ENCODE measurements at places on chromosomes 1 and 21.

GRCh38 chr1:43293896-43294760 lies 6.7 kb upstream of the TIE1 start:
- no peak for DNase-seq

DNA sequence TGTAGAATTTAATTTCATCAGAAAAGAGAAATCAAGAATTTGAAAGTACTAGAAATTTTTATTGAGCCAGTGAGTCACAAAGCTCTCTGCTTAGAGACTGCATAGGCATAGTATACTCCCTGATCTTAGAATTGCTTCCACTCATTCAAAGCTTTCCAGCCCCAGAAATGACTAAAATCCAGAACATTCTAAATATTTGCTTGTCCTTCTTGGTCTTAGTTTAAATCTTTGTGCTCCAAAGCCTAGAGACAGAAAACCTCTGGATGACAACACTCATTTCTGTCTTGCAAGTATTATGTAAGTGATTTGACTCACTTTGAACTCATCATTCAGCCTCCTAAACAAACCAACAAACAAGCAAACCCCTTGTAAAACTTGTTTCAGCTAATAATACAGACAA lies 74.2 kb downstream of the PTPRC start:
- no peak for DNase-seq

DNA sequence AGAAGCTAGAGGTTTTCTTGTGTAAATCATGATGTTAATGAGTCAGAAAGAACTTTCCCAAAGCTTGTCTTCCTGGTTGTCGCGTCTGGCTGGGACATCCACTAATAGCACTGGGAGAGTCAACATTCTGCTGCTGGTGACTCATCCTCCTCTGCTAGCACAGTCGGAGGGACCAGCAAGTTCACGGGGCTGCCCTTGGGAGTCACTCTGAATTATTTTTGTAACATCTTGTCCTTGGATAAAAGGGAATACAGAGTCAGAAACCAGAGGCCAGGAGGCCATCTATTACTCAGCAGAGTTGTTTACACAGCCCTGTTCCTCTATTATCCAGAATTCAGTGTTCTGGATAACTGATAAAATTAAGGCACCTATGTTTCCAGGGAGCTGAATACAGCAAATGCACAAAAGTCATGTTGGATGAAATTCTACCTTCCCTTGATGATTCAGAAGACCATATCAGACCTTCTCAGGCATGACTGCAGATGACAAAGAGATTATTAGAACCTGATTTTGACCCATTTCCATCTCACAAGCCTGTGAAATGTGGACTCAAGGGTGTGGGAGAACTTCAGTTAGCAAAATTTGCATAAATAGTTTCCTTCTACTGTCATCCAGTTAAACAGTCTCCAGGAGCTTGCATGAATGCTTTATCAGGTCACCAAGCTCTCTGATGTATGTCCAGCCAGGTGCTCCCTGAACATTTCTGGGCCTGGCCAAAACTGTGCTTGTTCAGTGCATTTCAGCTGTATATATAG lies 68.1 kb downstream of the JAK1 start:
- no peak for DNase-seq

- DNase-seq = no peak
Measured at GRCh38 chr1:17094664-17095063, 24.6 kb downstream of the PADI2 start.

GRCh38 chr1:42960122-42960390 lies 1.4 kb upstream of the SLC2A1 start:
- DNase-seq = no peak

DNA sequence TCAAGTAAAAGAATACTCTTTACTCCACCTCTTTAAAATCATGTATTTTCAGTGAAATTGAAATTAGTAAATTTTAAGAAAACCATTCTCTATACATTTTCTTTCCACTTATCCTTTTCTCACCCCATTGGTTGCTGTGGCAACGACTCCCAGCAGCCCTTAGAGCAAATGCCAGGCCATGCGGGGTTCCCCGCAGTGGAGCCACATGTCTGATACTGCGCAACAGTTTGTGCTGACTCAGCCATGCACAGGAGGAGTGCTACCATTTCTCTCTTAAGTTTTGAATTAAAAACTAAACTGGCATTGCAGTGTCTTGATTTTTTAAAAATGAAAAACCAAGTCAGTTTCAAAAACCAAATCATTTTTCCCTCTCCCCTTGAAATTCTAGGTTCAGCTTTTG lies 214.1 kb upstream of the L1TD1 start:
- no peak for DNase-seq

DNA sequence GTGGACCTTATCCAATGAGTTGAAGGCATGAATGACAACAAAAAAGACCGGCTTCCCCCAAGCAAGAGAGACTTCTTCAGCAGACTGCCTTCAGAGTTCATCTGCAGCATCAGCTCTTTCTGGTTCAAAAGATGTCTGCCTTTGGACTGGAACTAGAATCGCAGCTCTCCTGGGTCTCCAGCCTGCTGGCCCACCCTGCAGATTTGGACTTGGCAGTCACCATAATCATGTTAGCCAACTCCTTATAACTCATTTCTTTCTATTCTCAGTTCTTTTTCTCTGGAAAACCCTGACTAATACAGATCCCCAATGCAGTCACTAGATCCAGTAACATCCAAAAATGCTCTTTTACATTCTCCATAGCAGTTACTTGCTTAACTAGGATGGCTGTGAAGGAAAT lies 89.2 kb upstream of the MARK1 start:
- DNase-seq = no peak

GRCh38 chr1:210057593-210057992 lies 119.6 kb downstream of the SYT14 start:
- no peak for DNase-seq

GRCh38 chr1:20763417-20763816 lies 23.7 kb downstream of the HP1BP3 start:
- DNase-seq = no peak

- DNase-seq = no peak
Measured at GRCh38 chr1:68528243-68528642, 31.4 kb upstream of the DEPDC1 start.

DNA sequence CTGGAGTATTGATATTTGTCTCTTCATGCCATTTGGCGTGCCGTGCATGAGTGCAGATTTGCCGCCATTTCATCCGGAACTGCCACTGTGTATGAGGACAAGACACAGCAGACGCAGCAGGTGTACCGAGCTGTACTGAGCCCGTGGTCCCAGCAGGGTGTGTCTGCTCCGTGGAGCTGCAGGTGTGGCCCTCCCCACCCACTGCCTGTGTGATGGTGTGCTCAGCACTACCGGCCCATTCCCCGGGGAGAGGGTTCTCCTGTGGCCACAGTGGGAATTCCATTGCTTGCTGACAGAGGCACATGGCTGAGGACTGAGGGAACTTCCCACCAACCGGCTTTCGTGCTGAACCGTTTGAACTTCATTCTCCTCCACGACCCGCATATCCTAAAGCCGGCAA lies 34.3 kb upstream of the COL6A1 start:
- no peak for DNase-seq

DNA sequence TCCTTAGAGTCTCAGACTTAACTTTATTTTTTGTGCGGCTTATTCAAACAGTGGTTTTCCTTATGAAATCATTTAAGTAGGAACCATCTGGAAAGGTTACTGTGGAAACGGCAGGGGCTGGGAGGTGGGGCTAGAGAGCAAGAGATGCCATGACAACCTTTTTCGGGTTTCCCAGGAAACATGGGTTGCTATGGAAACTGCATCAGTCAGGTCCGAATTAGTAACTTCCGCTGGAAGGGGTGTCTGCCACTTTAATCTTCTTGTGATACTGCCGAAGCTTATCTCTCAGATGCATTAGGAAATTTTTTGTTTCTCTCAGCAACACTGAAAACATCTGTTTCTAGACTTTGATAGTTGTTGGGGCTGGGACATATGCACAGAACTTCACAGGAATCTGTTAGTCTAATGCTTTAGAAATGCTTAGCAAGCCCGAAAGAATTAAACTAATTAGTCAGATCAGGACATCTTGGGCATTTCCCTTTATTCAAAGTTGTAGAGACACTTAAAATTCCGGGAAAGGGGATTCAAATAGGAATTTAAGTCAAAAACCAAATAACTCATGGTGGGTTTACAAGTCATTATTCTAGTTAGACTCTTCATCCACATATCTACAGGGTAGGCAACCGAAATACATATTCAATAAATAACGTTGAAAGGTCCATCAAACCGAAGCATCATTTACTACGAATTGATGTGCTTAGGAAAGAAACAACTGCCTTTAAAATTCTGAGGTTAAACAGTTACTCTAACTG lies 2.6 kb downstream of the KCNA3 start:
- peak; percentile 64 for DNase-seq

GRCh38 chr1:166978821-166979220 lies 3.5 kb upstream of the ILDR2 start:
- no peak for DNase-seq

DNA sequence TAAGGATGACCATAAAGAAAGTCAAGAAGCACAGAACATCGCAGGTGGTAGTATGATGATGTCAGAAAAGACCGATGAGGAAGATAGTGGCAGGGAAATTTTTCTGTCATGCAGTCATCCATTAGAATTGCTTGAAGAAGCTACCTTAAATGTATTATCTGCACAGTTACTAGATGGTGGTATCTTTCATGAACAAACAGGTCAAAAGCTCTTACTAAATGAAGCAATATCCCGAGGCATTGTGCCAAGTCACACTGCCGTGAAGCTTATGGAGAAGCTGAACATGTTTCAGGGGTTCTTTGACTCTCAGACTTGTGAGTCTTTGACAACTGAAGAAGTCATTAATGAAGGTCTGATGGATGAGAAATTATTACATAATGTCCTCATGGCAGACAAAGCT lies 128.8 kb downstream of the MACF1 start:
- DNase-seq = no peak

DNA sequence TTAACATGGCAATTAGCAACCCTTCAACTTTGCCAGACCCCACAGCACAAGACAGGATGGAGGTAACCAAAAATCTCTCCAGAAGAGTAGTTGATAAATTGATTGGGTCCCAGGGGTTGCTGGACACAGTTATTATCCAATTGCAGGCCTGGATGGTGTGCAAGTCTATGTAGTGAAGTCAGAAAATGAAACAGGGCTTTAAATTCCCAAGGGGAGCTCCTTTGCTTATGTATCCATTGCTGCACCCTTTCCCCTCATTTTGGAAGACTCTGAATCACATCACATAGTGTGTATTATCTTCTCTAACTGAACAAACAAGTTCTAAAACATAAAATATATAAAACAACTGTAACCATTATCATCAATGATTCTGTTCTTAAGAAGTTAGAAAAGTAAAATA lies 550.2 kb downstream of the LMO4 start:
- no peak for DNase-seq

GRCh38 chr1:237124856-237125462 lies 83.0 kb downstream of the RYR2 start:
- DNase-seq = no peak

DNA sequence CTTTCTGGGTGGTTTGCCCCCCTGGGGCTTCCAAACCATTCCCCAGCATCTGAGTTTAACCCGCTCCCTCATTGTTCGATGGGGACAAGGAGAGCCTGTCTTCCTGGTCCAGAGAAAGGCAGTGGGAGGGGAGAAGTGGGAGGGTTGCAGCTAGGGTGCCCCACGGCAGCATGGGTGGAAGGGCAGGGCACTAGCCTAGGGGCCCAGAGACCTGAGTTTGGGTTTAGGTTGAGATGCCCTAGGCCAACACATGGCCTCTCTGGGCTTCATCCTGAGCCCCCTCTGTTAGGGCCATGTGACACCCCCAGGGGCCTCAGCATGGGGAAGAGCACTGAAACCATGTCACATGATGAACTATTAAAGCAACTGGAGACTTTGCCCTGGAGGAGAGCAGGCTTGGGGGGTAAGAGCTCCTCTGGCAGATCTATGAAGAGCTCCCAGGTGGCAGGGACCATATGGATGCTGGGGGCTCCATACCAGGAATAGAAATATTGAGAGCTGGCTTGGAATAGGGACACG lies 9.7 kb upstream of the RUNX3 start:
- DNase-seq = no peak

DNA sequence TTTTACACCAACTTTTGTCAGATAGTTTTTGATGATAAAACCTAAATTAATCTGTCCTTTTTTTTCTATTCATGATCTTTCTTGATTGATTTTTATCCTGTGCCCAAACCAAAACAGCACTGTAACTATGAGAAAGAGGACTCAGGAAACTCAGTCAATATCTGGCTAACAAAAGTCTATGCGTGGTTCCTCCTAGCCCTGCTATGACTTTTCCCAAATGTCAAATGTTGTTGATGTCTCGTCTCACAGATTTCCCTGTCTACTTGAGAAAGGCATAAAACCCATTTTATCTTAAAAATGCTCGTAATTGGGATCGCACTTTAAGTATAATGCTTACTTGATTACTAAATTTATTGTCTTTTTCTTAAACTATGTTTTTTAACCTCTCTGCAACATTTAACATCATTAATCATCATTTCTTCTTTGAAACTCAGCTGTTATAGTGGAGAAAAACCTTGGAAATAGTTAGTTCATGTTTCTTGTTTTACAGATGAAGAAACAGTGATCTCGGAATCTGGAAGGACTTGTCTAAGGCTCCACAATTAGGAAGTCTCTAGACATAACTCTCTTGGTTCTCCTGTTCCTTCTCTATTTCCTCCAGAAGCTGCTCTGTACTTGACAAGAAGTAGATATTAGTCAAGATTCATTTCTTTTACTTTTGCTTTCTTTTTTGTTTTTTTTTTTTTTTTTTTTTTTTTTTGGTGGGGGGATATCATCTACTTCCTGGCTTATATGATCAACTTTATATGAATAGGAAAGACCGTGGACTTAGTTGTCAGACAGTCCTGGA lies 26.2 kb upstream of the PTPRC start:
- no peak for DNase-seq

GRCh38 chr1:212261361-212261929 lies 23.8 kb upstream of the PPP2R5A start:
- DNase-seq = no peak

- DNase-seq = no peak
Measured at GRCh38 chr1:84847253-84848250, 45.5 kb downstream of the LPAR3 start.

GRCh38 chr1:18913065-18913835 lies 10.9 kb upstream of the ALDH4A1 start:
- peak; percentile 61 for DNase-seq

- DNase-seq = no peak
Measured at GRCh38 chr1:34129630-34130029, 35.4 kb downstream of the CSMD2 start.

- peak; percentile 45 for DNase-seq
Measured at GRCh38 chr1:205484985-205485967, 19.2 kb upstream of the CDK18 start.

Data from stimulated activated CD8-positive, alpha-beta memory T cell treated with anti-CD3 and anti-CD28 coated beads, Interleukin-12 subunit alpha, Interleukin-12 subunit beta, amount 100 ng/mL, for 1 hour (primary cell).